ENCODE measurements at places on chromosomes 7 and 10. TPM values are rescaled to one million over a fixed set of nuclear protein-coding genes. Genes with fewer than 3 reads are reported as not detected.
A peak's percentile ranks its signal among the peaks of the same experiment; 100 is the strongest.

DNA sequence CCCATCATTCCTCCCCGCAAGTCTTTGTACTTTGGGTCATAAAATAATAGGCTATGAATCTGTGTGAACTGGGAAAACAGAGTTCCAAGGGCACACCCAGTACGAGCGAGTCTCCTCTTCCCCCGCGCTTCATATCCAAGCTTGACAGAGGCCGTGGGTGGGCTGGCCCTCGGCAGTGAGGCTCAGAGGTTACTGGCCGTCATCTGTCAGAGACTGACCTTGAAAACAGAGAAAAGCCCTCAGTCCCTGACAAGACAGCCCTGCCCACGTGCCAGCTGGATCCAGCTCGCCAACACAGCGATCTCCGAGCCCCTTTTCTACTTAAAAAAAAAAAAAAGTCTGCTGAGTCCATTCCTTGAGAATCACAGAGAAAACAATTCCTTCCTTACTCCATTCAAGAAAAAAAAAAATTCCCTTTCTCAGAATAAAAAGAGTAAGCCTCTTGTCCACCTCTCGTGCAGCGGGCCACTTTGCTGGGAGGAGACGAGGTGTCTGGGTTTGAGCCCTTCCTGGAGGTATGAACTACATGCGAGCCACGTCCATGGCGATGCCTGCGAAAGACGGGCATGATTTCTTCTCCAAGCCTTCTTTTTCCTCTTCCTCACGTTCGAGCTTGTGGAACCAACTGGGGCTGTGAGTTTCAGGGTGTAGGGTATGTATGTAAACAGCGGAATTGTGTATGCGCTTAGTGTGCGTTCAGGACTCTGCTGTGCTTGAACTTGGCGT, 744 bp upstream of the BICC1 start:
- DNase-seq, result no peak

DNA sequence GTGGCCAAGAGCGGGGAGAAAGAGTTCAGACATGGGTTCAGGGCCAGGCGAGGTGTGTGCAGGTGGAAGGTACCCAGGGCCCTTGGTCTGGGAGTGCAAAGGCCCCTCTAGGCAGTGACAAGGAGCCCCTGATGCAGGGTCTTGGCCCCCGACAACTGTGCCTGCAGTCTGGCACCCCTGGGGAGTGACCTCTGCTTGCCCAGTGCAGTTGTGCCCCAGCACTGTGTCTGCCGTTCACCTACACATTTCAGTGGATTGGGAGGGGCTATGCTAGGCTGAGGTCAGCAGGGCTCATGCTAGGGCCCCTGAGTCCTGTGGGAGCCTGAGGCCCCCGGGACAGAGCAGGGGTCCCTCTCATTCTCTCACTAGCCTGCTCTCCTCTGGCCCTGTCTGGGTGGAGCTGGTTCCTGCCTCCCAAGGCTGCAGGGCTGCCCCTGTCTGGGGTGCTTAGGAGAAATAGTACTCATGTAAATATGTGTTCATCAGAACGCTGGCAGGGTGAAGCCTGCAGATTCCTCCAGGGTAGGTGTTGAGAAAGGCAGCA, 550.4 kb downstream of the TCERG1L start:
- DNase-seq, result no peak

ZNF503 gene
- total RNA-seq, result 1.2 TPM

- no peak for DNase-seq
These were observed 1.3 kb upstream of the SCRN1 start for GRCh38 chr7:29990931-29991330.

MYL10 gene
- not detected for total RNA-seq

DNA sequence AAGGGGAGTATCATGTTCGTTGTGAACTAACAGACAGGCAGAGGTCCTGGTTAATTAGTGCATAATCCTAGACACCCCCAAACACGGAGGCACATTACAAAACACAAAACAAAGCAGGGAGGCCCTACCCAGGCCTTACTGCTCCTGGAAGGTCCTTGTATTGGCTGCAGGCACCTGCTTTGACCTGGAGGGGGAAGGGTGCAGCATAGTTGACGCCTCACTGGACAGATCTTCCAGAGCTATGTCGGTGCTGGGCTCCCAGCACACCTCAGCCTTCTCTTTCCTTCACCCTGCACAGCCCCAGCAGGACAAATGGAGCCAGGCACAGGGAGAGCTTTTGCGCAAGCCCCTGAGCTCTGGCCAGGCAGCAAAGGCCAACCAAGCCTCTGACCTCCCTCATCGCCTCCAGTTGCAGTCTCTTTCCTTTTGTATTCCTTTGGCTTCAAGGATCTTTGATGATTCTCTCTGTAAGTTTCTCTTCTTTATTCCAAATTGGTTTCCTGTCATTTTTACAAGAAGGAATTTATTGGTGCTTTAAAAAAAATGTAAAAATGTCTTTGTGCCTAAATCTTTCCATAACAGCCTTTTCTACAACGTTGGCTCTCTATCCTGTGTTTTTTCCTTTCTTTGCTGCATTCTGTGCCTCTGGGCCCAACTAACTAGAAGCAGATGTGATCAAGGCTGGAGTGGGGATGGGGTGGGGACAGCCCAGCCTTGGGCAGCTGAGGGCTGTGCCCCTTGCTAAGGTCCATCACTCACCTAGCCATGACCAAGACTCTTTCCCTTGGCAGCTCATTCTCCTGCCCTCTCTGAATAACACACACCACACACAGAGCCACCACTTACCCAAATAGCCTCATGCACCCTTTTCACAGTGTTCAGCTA, 317.1 kb upstream of the NPVF start:
- DNase-seq, result no peak

CPEB3 gene
- 1.7 TPM for total RNA-seq

DNA sequence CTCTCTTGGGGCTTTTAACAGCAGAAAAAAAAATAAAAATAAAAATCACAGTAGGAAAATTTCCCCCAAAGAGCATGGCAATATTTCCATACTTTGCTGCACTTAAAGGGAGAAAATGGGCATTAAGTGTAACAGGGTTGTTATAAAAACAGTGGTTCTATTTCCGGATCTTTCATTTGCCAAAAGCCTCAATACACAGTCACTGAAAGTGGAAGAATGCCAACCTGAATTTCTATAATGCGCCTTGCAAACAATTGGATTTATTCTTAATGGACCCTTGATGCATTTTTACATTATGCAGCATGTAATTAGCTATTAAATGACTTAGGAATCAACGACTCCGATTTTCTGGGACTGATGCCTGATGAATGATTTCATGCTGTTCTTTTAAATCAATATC, 127.6 kb upstream of the NANOS1 start:
- DNase-seq, result no peak

CDHR1 gene
- total RNA-seq, result 0.68 TPM

GRCh38 chr10:129877773-129878371, 86.2 kb downstream of the EBF3 start:
- peak; percentile 62 for DNase-seq

- no peak for DNase-seq
These were observed 866.3 kb upstream of the LRRN3 start for GRCh38 chr7:110224643-110225042.

DNA sequence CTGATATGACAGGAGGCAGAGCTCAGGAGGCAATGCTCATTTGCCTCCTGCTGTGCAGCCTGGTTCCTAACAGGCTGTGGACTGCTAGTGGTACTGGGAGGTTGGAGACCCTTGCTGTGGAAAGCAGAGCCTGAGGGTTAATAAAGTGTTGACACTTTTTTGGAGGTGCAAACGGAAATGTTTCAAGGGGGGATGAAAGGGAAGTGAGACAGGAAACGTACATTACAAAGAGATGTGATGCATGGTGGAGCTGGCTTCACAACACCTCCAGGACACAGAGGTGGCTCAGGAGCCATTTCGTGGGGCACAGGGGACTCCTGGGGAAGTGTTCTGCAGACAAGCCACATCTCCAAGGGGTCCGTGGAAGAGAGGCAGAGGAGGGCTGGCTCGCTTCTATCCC, 137.6 kb upstream of the SVIL start:
- no peak for DNase-seq

SPDYE5 gene
- not detected for total RNA-seq

- peak; percentile 3 for DNase-seq
These were observed 238.2 kb upstream of the NEBL start for GRCh38 chr10:21135023-21135931.

- no peak for DNase-seq
These were observed 40.9 kb upstream of the MET start for GRCh38 chr7:116630932-116631671.

GIMAP7 gene
- total RNA-seq, result 145 TPM

RHEB gene
- total RNA-seq, result 71.0 TPM

DNA sequence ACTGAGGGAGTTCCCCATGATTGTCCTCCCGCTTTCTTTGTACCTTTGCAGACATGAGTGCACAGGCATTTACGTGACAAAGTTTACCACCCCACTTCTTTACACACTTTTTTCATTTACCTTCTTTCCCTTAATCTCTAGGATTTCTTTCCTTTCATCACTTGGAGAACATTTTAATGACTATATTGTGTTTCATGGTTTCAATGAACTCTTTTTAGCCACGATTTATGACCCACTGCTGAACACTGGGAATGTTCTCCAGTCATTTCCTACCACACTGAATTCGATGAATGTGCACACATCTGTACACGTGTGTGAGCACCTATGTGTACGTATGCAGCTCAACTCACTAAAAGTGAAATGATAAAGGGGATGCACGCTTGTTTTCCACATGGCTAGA, 371.7 kb upstream of the IGFBP3 start:
- no peak for DNase-seq

CALML5 gene
- not detected for total RNA-seq

DNA sequence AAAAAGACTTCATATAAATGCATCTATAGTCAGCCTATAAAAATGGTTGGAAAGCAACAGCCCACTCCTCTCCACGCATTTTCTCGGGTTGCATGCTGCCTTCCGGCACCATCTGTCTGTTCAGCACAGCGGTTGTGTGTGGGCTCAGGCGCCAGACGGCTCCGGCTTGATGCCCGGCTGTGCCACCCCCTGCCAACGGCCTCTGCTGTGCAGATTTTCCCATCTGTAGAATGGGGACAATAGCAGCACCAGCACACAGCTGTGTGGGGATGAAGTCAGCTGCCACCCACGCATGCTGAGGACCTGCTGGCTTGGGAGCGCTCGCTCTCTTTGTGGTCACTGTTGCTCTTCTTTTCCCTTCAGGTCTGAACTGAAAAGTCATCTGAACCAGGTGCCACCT, 19.5 kb downstream of the PRKAG2 start:
- no peak for DNase-seq

DNA sequence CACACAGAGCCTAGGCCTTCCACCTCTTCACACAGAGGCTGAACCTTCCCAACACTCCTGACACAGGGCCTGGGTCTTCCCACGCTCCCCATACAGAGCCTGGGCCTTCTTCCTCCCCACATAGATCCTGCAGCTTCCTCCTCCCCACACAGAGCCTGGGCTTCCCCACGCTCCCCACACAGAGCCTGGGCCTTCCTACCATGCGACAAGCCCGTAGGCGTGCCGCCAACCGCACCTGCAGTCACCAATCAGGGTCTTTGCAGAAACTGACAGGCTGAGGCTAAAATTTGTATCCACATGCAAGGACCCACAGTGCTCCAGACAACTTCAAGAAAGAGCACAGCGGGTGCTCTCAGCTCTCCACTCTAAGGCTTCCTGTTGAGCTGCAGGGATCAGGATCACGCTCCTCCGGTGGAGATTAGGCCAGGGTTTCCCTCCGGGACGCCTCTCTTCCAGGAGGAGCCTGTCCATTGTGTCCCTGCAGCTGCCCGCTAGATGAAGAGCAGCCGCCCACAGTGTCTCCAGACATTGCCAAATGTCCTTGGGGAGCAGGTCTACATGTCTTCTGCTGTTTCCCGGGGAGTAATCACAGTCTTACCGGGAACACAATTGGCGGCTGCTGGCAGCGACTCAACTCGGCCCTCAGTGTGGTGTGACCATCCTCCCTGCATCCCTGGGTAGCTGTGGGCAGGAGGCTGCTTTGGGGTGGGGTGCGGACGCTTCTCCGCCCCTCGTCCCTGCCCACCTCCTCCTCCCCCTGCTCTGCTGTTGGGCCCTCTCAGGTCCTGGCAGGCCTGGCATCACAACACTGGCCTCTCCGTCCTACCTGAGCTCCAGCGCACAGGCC, 9.7 kb downstream of the CFAP46 start:
- DNase-seq, result no peak
